Liver (tissue), 10 donors: ENCODE measurements at places on chromosomes 11 and 22. TPM values are rescaled to one million over a fixed set of nuclear protein-coding genes. Genes with fewer than 3 reads are reported as not detected.

The PTDSS2 gene
- total RNA-seq = 12.0 TPM

The APBB1 gene
- 8.1 TPM for total RNA-seq

The RFPL1 gene
- total RNA-seq = 1.0 TPM

The CPT1B gene
- 13.6 TPM for total RNA-seq

The DMC1 gene
- total RNA-seq = 6.8 TPM

The HTR3B gene
- total RNA-seq = not detected

The ANGPTL5 gene
- total RNA-seq = not detected

The TTC28 gene
- total RNA-seq = 19.4 TPM

The KRTAP5-8 gene
- total RNA-seq = not detected

The FREY1 gene
- total RNA-seq = 0.75 TPM

The MEN1 gene
- total RNA-seq = 12.1 TPM

The ZP1 gene
- total RNA-seq = not detected

The TEX12 gene
- total RNA-seq = not detected

The C11orf97 gene
- not detected for total RNA-seq

The FAT3 gene
- total RNA-seq = 1.3 TPM

The TSGA10IP gene
- total RNA-seq = not detected

The NAALADL1 gene
- total RNA-seq = 1.2 TPM

The DRICH1 gene
- 0.08 TPM for total RNA-seq

The POTEH gene
- not detected for total RNA-seq

The MS4A7 gene
- total RNA-seq = 32.0 TPM

The IGLL1 gene
- total RNA-seq = 17.4 TPM

The GNG3 gene
- total RNA-seq = 0.19 TPM

The NXPE4 gene
- not detected for total RNA-seq

The IGSF9B gene
- total RNA-seq = 0.09 TPM

The SCGB1C1 gene
- not detected for total RNA-seq

The NCAM1 gene
- 0.79 TPM for total RNA-seq

The FANCF gene
- 5.9 TPM for total RNA-seq

The PTGDR2 gene
- 0.08 TPM for total RNA-seq

The CLMP gene
- total RNA-seq = 0.28 TPM

The PHOX2A gene
- total RNA-seq = not detected

The OR6T1 gene
- not detected for total RNA-seq

The IFITM10 gene
- 8.5 TPM for total RNA-seq

The RPS3 gene
- 1,115 TPM for total RNA-seq

The BLID gene
- 0.84 TPM for total RNA-seq

The CALCA gene
- total RNA-seq = 0.33 TPM

The GAS2L1 gene
- 11.4 TPM for total RNA-seq

The KLHDC7B gene
- total RNA-seq = 0.08 TPM

The PLAAT3 gene
- 13.4 TPM for total RNA-seq

The PIH1D2 gene
- 0.42 TPM for total RNA-seq

The SCGB1D4 gene
- total RNA-seq = not detected

The PRG3 gene
- 4.9 TPM for total RNA-seq

The OR8D4 gene
- total RNA-seq = 0.14 TPM

The CADM1 gene
- total RNA-seq = 37.2 TPM

The SLC43A3 gene
- 106 TPM for total RNA-seq

The LDHAL6A gene
- total RNA-seq = not detected

The NXPE1 gene
- not detected for total RNA-seq

The YAP1 gene
- total RNA-seq = 17.6 TPM

The MS4A14 gene
- 0.19 TPM for total RNA-seq

The SERPING1 gene
- total RNA-seq = 235 TPM

The PRODH gene
- total RNA-seq = not detected

The SLC37A2 gene
- total RNA-seq = 6.7 TPM

The FDX1 gene
- total RNA-seq = 17.8 TPM
